ENCODE measurements at places on chromosomes 3 and 15.

DNA sequence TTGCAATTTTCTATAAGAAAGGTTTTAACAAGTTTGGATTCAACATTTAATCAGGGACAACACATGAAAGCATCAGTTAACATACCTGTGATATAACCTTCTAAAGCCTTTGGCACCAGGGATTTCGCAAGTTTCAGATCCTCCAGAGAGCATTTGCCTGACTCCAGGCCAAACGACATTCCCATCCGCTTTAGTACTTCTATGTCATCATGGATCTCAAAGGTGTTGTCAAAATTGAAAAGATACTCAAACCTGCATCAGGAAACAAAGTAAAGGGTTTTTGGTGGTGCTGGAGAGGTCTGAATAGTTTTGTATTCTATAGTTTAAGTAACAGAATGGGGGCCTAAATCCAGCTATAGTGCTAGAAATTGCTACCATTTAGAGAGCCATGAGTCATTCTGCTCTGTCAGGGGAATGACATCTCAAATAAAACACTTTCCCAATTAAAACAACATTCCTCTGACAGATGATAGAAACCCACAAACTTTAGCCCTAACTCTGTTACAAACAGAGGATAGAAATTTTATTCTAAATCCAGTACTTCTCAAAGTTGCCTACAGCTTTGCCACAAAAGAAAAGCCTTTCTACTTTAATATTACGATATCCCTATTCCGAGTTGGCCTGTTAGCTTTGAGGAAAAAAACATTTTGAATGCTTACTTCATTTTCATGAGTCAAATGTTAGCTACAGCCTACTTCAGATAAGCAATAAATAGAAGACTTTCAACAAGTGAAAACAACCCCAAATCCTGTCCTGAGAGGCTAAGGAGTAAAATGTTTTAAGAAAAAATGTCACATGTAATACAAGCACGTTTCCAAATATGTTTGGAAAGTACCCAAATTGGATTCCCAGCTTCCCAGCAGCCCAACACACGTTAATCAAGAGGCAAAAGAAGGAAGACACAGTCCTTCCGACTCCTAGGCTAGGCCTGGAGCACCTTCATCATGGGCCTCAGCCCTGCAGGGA lies 83.4 kb downstream of the ATP1B3 start:
- no peaks in the 10 kb centered on the region for H3K27me3 ChIP-seq
- no peak overlapping the region for H3K4me3 ChIP-seq
- H3K27ac ChIP-seq: no peak overlapping the region
- H3K36me3 ChIP-seq: peaks cover 20% of the 10 kb centered on the region
- no peak for DNase-seq

DNA sequence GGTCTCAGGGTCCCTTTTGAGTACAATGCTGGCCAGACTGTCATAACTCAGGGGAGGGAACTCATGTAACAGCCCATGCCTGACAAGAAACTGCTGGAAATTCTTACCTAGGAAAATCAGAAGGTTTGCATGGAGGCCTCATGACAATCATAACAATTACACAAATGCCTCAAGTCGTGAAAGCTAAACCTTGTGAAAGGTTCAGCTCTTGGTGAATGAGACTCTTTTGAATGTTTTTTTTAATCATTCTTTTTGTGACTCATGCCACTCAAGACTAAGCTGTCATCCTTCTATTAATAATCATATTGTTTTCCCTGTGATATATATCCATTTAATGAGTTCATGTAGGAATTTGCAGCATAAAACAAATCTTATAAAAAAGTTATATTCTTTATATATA lies 61.4 kb upstream of the LEKR1 start:
- H3K36me3 ChIP-seq: no peaks in the 10 kb centered on the region
- no peak for DNase-seq
- no peak overlapping the region for H3K4me3 ChIP-seq
- no peaks in the 10 kb centered on the region for H3K27me3 ChIP-seq

DNA sequence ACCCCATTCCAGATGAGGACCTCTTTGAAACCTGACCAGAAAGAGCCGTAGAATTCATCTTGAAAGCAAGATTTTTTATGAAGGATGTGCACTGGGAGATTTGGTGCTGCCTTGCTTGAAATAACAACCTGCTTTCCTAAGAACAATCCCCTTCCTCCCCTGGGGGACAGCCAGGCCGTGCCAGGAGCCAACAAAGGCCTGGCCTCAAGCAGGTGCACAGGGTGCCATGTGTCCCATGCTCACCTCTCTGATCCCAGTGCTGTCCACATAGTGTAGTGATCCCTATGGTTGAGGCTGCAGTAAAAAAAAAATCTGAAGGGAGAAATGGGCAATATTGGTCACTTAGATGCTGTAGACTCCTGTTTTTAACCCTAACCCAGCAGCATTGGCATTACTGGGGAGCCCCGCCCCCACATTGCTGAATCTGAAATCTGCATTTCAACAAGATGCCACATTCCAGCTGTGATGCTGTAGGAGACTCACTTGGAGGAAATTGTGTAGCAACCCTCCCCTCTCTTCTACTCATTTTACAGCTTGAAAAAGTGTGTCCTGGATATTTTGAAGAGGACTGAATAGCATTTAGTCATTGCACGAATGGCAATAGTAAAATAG lies 171.2 kb downstream of the APBA2 start:
- DNase-seq: no peak
- H3K36me3 ChIP-seq: peaks cover 16% of the 10 kb centered on the region
- peaks cover 2% of the 10 kb centered on the region for H3K4me1 ChIP-seq
- no peaks in the 10 kb centered on the region for H3K27me3 ChIP-seq
- no peak overlapping the region for H3K27ac ChIP-seq

GRCh38 chr15:76663529-76663928 lies 241.6 kb downstream of the SCAPER start:
- H3K27me3 ChIP-seq: no peaks in the 10 kb centered on the region
- no peaks in the 10 kb centered on the region for H3K4me1 ChIP-seq
- no peak overlapping the region for H3K27ac ChIP-seq
- DNase-seq: no peak
- H3K36me3 ChIP-seq: peaks cover 4% of the 10 kb centered on the region

GRCh38 chr3:191721390-191721861 lies 260.5 kb downstream of the PYDC2 start:
- H3K27me3 ChIP-seq: no peaks in the 10 kb centered on the region
- no peak overlapping the region for H3K27ac ChIP-seq
- no peaks in the 10 kb centered on the region for H3K4me1 ChIP-seq

DNA sequence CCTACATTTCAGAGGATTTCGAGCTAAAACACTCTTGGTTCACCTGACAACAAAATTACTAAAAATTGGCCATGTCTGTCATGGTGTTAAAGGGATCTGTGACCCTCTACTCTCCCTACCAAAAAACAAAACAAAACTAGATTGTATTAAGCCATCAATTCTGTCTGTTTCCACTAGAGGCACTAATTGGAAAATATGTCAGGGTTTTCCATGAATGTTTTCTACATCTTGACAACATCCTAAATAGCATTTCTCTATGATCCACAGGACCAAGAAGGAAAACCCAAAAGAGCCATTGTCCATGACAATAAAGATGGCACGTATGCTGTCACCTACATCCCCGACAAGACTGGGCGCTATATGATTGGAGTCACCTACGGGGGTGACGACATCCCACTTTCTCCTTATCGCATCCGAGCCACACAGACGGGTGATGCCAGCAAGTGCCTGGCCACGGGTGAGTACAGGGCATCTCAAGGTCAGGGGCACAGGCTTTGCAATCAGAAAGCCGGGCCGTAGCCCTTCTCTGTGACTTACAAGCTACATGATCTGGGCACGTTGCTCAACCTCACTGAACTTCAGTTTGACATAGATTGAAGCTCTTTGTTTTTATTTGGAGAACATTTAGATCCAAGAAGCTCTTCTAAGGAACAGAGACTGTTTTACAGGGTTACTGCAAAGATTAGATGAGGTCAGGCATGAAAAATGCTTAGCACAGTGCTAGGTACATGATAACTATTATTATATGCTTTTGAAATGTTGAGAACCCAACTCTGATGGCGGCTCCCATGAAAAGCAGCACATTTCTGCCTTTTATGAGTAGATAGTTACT lies 74.8 kb downstream of the DNASE1L3 start:
- H3K4me3 ChIP-seq: no peak overlapping the region
- H3K4me1 ChIP-seq: no peaks in the 10 kb centered on the region
- H3K27me3 ChIP-seq: no peaks in the 10 kb centered on the region
- DNase-seq: no peak
- H3K27ac ChIP-seq: no peak overlapping the region

DNA sequence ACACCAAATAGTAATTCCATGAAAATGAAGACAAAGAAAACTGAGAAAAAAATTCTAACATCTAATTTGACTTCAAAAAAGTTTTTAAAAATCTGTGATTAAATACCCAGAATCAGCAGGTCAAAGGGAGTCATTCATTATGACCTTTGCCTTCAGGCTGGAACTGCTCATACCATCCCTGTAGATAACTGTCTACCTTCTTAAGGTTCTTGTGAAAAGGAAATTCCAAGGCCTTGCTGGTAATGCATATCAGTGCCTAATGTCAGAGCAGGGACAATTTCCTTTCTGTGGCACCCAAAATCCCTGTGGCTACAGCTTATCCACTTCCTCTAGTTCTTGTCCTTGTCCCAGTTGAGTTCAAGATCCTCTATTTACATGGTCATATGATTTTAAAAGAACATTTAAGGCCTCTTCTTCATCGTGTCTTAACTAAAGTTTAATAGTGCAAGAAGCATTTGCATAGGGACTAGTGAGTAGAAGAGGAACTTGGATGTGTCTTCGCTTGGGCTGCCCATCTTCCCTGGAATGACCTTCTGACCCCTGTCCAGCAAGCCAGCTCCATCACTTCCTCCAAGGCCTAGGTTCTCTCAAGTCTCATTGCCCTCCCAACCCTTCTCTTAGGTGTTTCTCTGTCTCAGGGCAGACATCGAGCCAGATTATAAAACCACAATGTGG lies 8.7 kb upstream of the PLCL2 start:
- no peaks in the 10 kb centered on the region for H3K36me3 ChIP-seq
- H3K4me1 ChIP-seq: no peaks in the 10 kb centered on the region
- no peak for DNase-seq
- H3K27ac ChIP-seq: no peak overlapping the region

DNA sequence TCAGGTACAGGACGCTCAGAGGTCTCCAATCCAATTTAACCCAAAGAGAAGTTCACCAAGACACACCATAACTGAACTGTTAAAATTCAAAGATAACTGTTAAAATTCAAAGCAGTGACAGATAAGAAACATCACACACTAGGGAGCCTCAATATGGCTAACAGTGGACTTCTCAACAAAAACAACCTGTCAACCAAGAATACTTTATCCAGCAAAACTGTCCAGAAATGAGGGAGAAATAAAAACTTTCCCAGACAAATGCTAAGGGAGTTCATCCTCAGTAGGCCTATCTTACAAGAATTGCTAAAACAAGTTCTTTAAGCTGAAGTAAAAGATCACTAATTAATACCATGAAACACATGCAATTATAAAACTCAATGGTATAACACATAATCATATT lies 36.3 kb upstream of the MYLK start:
- H3K4me3 ChIP-seq: no peak overlapping the region
- no peak overlapping the region for H3K27ac ChIP-seq
- H3K36me3 ChIP-seq: no peaks in the 10 kb centered on the region
- H3K27me3 ChIP-seq: no peaks in the 10 kb centered on the region

DNA sequence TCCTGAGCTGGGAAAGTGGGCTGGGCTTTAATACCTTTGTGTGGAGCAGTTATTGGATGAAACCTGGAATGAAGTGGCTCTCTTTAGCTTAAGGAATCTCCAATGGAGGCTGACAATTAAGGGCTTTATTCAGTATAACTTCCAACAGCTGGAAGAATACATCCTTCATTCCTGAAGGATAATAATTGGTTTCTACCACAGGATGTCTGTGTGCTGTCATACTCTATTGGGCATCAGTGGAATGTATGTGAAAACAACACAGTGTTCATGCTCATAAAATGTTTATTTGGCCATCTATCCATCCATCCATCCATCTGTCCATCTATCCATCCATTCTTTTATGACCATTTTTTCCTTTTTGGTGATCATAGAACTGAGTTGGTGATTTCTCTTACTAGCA lies 220.7 kb upstream of the GAP43 start:
- no peaks in the 10 kb centered on the region for H3K4me1 ChIP-seq
- H3K4me3 ChIP-seq: no peak overlapping the region
- no peaks in the 10 kb centered on the region for H3K27me3 ChIP-seq
- no peak overlapping the region for H3K27ac ChIP-seq
- no peaks in the 10 kb centered on the region for H3K36me3 ChIP-seq
- DNase-seq: no peak

- H3K4me1 ChIP-seq: peaks cover 5% of the 10 kb centered on the region
- no peak for DNase-seq
- no peaks in the 10 kb centered on the region for H3K36me3 ChIP-seq
- no peak overlapping the region for H3K27ac ChIP-seq
These were observed 5.8 kb upstream of the ATP11B start for GRCh38 chr3:182787302-182788036.

GRCh38 chr3:32391643-32392535 lies at the start of gene CMTM7:
CMTM7 (plus strand) TSS chr3:32391853; CDS start chr3:32391907, 54 bp downstream.
- no peaks in the 10 kb centered on the region for H3K36me3 ChIP-seq
- peak within 1 kb of the TSS; percentile 79 for H3K27ac ChIP-seq
- peaks cover 47% of the 10 kb centered on the region for H3K4me1 ChIP-seq
- H3K27me3 ChIP-seq: no peaks in the 10 kb centered on the region
- peak; percentile 44 for DNase-seq

GRCh38 chr3:14780927-14781507 lies 37.7 kb upstream of the FGD5 start:
- peaks cover 3% of the 10 kb centered on the region for H3K27me3 ChIP-seq
- H3K4me3 ChIP-seq: no peak overlapping the region
- no peaks in the 10 kb centered on the region for H3K4me1 ChIP-seq
- H3K36me3 ChIP-seq: no peaks in the 10 kb centered on the region
- DNase-seq: no peak

GRCh38 chr3:160450846-160451245 lies 1.3 kb upstream of the TRIM59 start:
- H3K27me3 ChIP-seq: no peaks in the 10 kb centered on the region
- H3K36me3 ChIP-seq: no peaks in the 10 kb centered on the region
- H3K4me3 ChIP-seq: no peak overlapping the region
- no peak overlapping the region for H3K27ac ChIP-seq

- H3K27me3 ChIP-seq: peaks cover 13% of the 10 kb centered on the region
- no peak for DNase-seq
- H3K27ac ChIP-seq: no peak overlapping the region
- no peaks in the 10 kb centered on the region for H3K36me3 ChIP-seq
These were observed 158.8 kb downstream of the POLR2M start for GRCh38 chr15:57865294-57865693.

All from CD4-positive, alpha-beta T cell (primary cell).